Uterus (tissue), 4 donors: ENCODE measurements at places on chromosomes 16 and 17.

GRCh38 chr17:48137656-48138055, 30.1 kb downstream of the SNX11 start:
- no peaks in the 10 kb centered on the region for H3K36me3 ChIP-seq
- H3K4me1 ChIP-seq, result no peaks in the 10 kb centered on the region
- H3K4me3 ChIP-seq, result no peak overlapping the region
- no peaks in the 10 kb centered on the region for H3K27me3 ChIP-seq
- DNase-seq, result no peak
- H3K27ac ChIP-seq, result no peak overlapping the region

- H3K4me3 ChIP-seq, result no peak overlapping the region
- H3K36me3 ChIP-seq, result no peaks in the 10 kb centered on the region
- no peaks in the 10 kb centered on the region for H3K27me3 ChIP-seq
Measured at GRCh38 chr17:50602836-50603235, 31.8 kb upstream of the ABCC3 start.

GRCh38 chr16:89534252-89534756, 26.1 kb downstream of the SPG7 start:
- H3K4me3 ChIP-seq, result no peak overlapping the region
- no peak for DNase-seq
- H3K27ac ChIP-seq, result no peak overlapping the region
- no peaks in the 10 kb centered on the region for H3K4me1 ChIP-seq
- H3K27me3 ChIP-seq, result no peaks in the 10 kb centered on the region

DNA sequence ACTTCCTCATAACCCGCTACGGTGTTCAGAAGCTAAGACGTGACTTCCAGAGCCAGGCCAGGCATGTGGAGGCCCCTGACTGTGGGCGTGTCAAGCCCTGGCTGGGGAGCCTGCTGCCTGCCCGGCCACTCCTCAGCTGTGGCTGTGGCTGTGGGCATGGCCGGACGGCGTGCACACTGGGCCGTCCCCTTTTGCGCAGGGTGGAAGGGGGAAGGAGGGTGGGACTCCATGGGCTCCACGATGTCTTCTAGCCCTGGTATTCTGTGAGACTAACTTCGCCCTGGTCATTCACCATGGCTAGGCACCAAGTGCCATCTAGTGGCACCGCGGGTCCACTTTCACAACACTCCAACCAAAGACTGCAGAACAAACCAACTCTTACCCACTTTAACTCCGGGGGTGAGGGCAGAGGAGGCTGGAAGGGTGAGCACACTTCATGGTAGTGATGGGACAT, 67.9 kb downstream of the N4BP1 start:
- no peaks in the 10 kb centered on the region for H3K27me3 ChIP-seq
- DNase-seq, result no peak
- no peak overlapping the region for H3K4me3 ChIP-seq
- H3K36me3 ChIP-seq, result no peaks in the 10 kb centered on the region
- H3K4me1 ChIP-seq, result peaks cover 14% of the 10 kb centered on the region
- H3K27ac ChIP-seq, result no peak overlapping the region

- peak overlapping the region; percentile 59 for H3K27ac ChIP-seq
- H3K4me1 ChIP-seq, result no peaks in the 10 kb centered on the region
- H3K4me3 ChIP-seq, result no peak overlapping the region
- no peak for DNase-seq
Measured at GRCh38 chr16:27254262-27254811, 14.2 kb downstream of the NSMCE1 start.

- H3K36me3 ChIP-seq, result no peaks in the 10 kb centered on the region
- no peak overlapping the region for H3K27ac ChIP-seq
- H3K27me3 ChIP-seq, result no peaks in the 10 kb centered on the region
- no peaks in the 10 kb centered on the region for H3K4me1 ChIP-seq
- H3K4me3 ChIP-seq, result no peak overlapping the region
Measured at GRCh38 chr17:82419540-82419939, 1.2 kb upstream of the OGFOD3 start.

DNA sequence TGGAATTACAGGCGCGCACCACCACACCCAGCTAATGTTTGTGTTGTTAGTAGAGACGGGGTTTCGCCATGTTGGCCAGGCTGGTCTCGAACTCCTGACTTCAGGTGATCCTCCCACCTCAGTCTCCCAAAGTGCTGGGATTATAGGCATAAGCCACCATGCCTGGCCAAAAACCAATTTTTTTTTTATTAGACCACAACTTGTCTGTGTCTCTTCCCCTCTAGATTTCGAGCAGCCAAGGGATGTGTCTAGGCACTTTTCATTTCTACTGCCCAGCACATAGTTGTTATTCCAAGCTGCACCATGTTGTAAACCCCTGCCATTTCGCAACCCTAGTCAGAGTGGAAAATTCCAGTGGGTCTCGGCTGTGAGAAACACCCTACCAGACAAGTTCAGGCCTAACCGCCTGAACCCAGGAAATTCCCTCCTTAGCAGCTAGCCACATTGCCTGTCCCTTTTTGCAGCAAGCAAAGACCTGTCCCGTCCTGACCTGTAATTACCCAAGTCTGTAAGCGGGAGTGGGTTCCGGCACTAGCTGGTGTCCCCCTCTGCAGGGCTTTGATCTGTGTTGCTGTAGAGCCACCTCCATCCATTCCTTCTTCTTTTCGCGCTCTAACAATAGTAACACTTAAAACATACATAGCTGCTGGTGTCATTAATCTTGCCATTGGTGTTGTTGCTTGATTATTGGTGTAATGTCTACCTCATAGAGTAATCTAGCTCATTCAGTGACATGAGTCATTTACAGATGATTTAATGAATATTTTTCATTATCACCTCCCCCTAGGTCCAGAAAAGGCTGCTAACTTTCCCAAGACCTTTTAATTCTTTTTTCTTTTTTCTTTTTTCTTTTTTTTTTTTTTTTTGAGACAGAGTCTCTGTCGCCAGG, 77.3 kb upstream of the ATF7IP2 start:
- no peaks in the 10 kb centered on the region for H3K36me3 ChIP-seq
- no peak for DNase-seq
- no peaks in the 10 kb centered on the region for H3K27me3 ChIP-seq
- no peak overlapping the region for H3K4me3 ChIP-seq
- no peak overlapping the region for H3K27ac ChIP-seq

DNA sequence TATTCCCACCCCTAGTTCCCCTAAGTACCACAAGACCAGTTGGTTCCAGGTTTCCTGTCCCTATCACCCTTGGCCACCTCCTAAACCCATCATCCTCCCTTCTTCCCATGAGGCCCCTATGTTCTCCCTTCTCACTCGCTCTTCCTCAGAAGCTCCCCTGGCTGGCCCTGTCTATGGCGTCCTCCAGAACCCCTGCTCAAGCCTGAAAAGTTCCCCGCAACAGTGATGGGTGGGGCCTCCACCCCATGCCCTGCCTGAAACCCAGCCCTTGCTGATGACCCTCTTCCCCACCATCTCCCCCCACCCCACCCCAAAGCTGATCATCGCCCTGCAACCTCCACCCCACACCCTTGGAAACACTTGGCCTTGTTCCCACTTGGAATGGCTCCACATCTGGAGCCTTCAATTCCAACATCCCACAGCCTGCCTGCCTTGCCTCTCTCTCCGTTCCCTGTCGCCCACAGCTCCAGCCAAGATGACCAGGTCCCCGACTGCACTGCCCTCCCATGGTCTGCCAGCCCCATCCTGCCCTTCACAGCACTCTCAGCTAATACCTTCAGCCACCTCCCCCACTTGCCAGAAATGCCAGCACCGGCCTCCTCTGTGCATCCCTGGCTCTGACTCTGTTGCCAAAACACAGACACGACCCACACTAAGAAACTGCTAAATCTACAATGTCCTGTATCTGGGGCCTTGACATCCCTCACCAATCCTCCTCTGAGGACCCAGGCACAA, 10.5 kb downstream of the OSBPL7 start:
- H3K27me3 ChIP-seq, result no peaks in the 10 kb centered on the region
- no peak overlapping the region for H3K4me3 ChIP-seq
- no peak for DNase-seq
- no peaks in the 10 kb centered on the region for H3K36me3 ChIP-seq
- H3K4me1 ChIP-seq, result no peaks in the 10 kb centered on the region
- no peak overlapping the region for H3K27ac ChIP-seq

DNA sequence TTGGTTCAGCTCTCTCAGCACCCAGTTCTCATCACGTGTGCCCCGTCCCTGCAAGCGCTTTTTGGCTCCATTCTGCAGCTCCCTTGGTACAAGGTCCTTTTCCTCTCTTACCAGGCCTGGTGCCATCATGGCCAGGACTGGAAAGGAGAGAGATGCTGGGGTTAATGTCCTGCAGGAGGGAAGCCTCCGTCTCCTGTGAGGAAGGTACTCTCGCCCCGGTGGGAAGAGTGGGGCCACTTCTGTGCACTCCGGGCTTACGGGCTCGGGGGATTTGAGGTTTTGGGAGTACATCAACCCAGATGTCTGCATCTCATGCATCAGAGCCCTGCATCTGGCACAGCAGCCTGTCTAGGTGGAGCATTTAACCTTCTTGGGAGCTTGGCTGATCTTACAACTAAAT, 10.1 kb downstream of the CTRB2 start:
- H3K36me3 ChIP-seq, result no peaks in the 10 kb centered on the region
- H3K27me3 ChIP-seq, result no peaks in the 10 kb centered on the region
- no peaks in the 10 kb centered on the region for H3K4me1 ChIP-seq
- DNase-seq, result peak; percentile 5
- no peak overlapping the region for H3K4me3 ChIP-seq

DNA sequence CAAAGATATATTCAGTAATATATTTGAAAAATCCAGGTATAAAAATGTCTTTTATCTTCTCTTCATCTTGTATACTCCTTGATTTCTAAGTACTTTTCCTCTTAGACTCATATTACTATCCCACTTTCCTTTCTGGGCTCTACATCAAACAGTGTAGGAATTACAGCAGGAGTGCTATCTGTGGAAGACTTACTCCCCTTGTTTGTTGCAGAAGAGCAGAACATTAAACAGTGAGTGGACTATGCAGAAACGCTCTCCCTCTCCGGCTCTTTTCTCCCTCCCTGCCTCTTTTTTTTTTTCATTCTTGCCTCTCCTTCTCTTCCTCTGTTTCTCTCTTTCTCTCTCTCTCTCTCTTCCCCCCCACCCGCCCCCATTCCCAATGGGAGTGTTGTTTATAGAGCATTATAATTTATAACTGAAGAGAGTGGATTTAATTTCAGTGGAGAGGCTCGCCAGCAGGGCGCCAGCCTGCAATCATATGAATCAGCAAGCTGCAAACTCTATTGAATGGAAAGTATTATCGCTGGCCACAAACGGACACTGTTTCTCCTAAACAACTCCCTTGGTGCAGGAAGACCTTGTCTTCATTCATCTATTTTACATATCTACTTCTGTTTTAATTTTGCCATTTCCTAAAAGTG, 242.3 kb upstream of the TBX2 start:
- H3K27ac ChIP-seq, result no peak overlapping the region
- H3K27me3 ChIP-seq, result no peaks in the 10 kb centered on the region
- H3K4me1 ChIP-seq, result no peaks in the 10 kb centered on the region
- H3K4me3 ChIP-seq, result no peak overlapping the region
- no peak for DNase-seq

DNA sequence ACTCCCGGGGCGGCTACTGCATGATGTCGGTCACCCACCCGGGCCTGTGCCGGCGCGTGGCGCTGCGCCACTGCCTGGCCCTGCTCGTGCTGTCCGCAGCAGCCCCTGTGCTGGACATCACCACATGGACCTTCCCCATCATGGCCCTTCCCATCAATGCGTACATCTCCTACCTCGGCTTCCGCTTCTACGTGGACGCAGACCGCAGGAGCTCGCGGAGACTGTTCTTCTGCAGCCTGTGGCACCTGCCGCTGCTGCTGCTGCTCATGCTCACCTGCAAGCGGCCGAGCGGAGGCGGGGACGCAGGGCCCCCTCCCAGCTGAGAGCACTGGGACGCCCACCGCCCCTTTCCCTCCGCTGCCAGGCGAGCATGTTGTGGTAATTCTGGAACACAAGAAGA, 29.8 kb downstream of the CDRT15 start:
- no peak for DNase-seq
- H3K27ac ChIP-seq, result no peak overlapping the region
- H3K36me3 ChIP-seq, result no peaks in the 10 kb centered on the region
- H3K4me1 ChIP-seq, result no peaks in the 10 kb centered on the region
- H3K4me3 ChIP-seq, result no peak overlapping the region
- H3K27me3 ChIP-seq, result no peaks in the 10 kb centered on the region

DNA sequence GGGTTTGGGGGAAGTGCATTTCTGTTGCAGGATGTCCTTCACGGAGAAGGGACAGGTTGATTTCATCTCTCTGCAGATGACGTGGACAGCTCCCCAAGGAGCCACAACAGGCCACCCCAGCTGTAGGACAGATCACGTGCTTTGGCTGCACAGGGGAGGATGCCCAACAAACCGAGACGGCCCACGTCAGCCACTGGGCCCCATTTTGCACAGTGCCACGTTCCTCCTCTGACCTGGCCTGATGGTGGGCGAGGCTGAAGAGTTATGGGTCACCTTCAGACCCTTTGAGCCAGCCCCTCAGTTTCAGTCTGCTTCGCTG, 9.0 kb upstream of the RHBDL3 start:
- no peak overlapping the region for H3K27ac ChIP-seq
- no peaks in the 10 kb centered on the region for H3K4me1 ChIP-seq
- DNase-seq, result no peak
- H3K27me3 ChIP-seq, result no peaks in the 10 kb centered on the region

GRCh38 chr17:73989671-73990070, 213.8 kb upstream of the RPL38 start:
- no peak for DNase-seq
- H3K4me3 ChIP-seq, result no peak overlapping the region
- peaks cover 2% of the 10 kb centered on the region for H3K27me3 ChIP-seq
- H3K27ac ChIP-seq, result no peak overlapping the region
- H3K4me1 ChIP-seq, result no peaks in the 10 kb centered on the region

DNA sequence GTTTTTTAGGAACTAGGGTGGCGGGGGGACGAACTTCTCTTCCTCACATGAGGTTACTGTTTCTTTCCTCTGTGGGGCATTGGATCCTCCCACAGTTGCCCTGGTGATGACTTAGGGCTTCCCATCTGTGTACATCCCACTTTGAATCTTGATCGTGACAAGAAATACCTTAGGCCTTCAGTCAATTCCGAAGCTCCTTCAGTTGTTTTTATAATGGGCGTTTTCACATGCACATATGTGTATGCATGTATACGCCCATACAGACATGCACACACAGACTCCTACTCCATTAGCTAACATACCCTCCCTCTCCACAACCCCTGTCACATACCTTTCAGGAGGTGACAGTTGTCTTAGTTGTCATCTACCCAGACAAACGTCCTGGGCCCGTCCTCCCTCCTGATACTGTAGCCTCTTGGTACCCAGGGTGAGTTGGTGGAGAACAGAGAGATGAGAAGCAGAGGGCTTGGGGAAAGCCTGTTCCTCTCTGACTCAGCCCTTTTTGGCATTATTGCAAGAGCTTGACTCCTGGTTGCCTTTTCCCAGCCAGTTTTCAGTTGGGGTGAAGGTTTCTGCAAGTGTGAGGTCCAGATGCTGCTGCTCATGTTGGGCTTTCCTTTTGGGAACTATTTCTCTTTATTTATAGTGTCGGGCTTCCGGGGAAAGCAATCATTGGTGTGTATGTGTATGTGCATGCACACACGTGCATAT, 2.2 kb upstream of the AOC2 start:
- H3K36me3 ChIP-seq, result no peaks in the 10 kb centered on the region
- no peak for DNase-seq
- no peaks in the 10 kb centered on the region for H3K27me3 ChIP-seq
- no peak overlapping the region for H3K4me3 ChIP-seq

GRCh38 chr16:75007443-75007842, 8.6 kb downstream of the ZNRF1 start:
- no peak overlapping the region for H3K4me3 ChIP-seq
- H3K27me3 ChIP-seq, result no peaks in the 10 kb centered on the region
- no peak for DNase-seq
- no peak overlapping the region for H3K27ac ChIP-seq

GRCh38 chr17:43701318-43701743, 39.6 kb upstream of the MEOX1 start:
- no peak for DNase-seq
- no peaks in the 10 kb centered on the region for H3K36me3 ChIP-seq
- no peaks in the 10 kb centered on the region for H3K27me3 ChIP-seq
- H3K4me1 ChIP-seq, result no peaks in the 10 kb centered on the region
